ENCODE measurements at places on chromosomes 4 and X.

GRCh38 chr4:18636001-18636585 is 614.5 kb upstream of the LCORL start:
- no peak for DNase-seq

DNA sequence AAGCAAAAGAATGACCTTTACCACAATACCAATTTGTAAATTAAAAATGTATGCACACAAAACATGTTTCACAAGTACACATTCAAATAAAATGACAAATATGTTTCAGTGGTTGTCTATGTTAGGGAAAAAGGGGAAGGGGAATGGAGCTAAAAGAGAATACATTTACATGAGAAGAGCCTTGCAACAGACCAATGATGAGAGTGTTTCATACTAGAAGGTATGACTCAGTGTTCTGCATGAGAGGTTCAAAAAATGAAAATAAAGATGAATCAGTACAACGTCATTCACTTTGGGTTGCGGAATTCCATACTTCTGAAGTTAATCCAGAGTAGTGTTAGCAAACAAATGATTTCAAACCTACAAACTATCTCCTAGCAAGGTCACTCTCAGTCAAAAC is 51.7 kb downstream of the RPGR start:
- DNase-seq = peak; percentile 25

DNA sequence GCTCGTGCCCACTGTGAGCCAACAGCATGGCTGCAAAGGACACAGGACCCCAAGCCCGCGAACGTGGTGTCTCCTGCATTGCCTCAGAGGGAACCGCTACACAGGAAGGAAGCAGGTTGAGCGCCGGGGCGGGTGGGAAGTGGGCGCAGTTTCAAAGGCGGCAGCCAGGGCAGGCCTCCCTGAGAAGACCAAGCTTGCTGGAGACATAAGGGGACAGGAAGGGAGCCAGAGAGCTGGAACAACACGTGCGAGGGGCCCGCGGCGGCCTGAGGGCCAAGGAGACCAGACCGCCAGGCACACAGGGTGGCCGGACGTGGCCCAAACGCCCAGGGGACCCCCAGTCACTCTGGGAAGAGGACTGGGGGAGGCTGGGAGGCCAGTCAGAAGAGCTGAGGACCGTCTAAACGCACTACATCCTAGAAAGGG is 32.0 kb downstream of the CTBP1 start:
- no peak for DNase-seq

GRCh38 chr4:129622566-129622965 is 526.6 kb downstream of the C4orf33 start:
- DNase-seq = no peak

- DNase-seq = no peak
These were observed 20.2 kb upstream of the CHRNA9 start for GRCh38 chr4:40314951-40315350.

- DNase-seq = peak; percentile 75
These were observed 50.0 kb upstream of the TRIM2 start for GRCh38 chr4:153154007-153154975.

- DNase-seq = no peak
These were observed 50.9 kb upstream of the FAM241A start for GRCh38 chr4:112094330-112094729.
